ENCODE measurements at places on chromosomes 11 and 22. TPM values are rescaled to one million over a fixed set of nuclear protein-coding genes. Genes with fewer than 3 reads are reported as not detected.

KMT2A gene
- 66.5 TPM for total RNA-seq

MTNR1B gene
- not detected for total RNA-seq

ATXN10 gene
- total RNA-seq, result 90.2 TPM

SCGB1D2 gene
- not detected for total RNA-seq

RBFOX2 gene
- total RNA-seq, result 55.7 TPM

FGF19 gene
- total RNA-seq, result not detected

VPREB1 gene
- not detected for total RNA-seq

RFPL2 gene
- not detected for total RNA-seq

SLC16A8 gene
- total RNA-seq, result not detected

TENM4 gene
- 1.5 TPM for total RNA-seq

GAL3ST3 gene
- total RNA-seq, result not detected

INPP5J gene
- total RNA-seq, result 28.3 TPM

PDE3B gene
- 62.7 TPM for total RNA-seq

CTTN gene
- total RNA-seq, result 190 TPM

C11orf21 gene
- total RNA-seq, result 20.3 TPM

SLCO2B1 gene
- total RNA-seq, result 141 TPM

MRGPRF gene
- 16.2 TPM for total RNA-seq

MMP13 gene
- 0.54 TPM for total RNA-seq

Measured in upper lobe of left lung (tissue), 6 donors.